ENCODE measurements at places on chromosomes 11 and 22.

- no peak for DNase-seq
Observed at GRCh38 chr22:33272871-33273270, 214.7 kb upstream of the SYN3 start.

DNA sequence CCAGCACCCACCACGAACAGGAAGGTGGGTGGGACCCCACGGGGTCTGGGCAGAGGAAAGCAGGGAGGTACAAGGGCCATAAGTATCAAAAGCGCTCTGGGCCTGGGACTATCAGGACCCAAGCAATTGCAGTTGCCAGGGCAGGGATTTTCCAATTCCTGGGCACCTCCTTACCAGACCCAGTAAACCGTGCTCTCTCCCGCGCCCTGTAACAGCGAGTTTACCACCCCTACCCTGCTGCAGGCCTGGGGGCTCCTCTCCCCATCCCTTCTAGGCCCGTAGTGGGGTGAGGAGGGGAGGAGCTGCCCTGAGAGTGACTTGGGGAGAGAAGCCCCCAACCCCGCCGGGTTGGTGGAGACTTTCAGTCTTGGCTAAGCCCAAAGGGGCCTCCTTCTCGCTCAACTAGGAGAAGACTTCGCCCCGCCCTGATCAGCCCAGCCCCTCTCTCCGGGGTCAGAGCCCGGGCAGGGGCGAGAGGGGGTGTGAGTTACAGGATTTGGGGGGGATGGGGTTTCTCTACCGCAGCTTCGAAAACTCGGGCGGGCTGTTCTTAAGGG is 5.4 kb downstream of the PAX6 start:
- DNase-seq, result no peak

DNA sequence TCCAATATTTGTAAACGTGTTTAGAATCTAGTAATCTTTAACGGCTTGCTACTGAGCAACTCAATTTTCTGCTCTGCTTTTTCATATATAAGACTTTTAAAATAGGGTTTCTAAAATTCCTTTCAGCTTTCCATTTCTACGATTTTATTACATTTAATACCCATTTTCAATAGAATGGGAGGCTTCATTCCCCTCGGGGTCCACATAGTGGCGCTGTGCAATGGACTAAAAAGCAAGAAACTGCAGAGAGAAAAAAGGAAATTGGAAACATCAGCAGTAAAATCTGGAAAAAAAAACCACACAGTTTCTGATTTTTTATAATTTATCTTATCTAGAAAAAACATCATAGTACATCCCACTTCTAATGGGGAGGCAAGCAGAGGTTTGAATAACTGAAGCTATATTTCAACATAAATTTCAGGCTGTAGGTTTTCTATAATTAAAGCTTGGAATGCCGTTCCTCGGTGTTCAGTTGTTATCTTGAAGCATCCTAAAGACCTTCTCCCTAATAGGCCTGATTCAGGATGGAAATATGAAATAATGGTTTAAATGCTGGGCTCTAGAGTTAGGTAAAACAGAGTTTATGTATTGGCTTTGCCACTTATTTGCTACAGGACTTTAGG is 18.7 kb upstream of the JHY start:
- peak; percentile 29 for DNase-seq

- DNase-seq, result no peak
Observed at GRCh38 chr11:76664578-76665061, 5.9 kb downstream of the LRRC32 start.

DNA sequence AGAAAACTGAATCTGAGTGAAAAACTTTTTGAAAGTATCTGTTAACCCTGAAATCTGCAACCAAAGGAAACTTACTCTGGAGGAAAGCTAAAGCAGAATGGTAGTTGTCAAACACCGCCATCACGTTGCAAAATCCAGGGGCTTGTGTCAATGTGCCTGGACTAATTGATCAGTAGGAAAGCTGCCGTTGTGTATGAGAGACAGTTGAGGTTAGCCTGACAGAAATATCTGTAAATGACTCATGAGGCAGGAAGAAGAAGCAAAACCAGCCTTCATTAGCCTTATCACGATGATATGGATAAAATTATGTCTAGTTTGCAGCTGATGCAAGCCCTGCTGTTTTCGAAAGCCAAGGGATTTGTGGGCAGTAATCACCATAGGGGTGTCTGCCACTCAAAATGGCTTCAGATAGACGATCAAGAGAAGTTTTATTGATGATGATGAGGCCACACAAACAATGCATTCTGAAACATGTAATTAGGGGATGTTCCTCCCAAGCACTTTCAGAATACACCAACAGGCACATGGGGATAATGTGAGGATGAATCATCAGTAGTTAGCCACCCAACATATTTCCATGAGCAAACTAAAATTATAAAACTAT is 8.9 kb downstream of the SCGB1A1 start:
- peak; percentile 9 for DNase-seq

- DNase-seq, result no peak
Observed at GRCh38 chr22:30335236-30335635, 8.5 kb upstream of the TBC1D10A start.

DNA sequence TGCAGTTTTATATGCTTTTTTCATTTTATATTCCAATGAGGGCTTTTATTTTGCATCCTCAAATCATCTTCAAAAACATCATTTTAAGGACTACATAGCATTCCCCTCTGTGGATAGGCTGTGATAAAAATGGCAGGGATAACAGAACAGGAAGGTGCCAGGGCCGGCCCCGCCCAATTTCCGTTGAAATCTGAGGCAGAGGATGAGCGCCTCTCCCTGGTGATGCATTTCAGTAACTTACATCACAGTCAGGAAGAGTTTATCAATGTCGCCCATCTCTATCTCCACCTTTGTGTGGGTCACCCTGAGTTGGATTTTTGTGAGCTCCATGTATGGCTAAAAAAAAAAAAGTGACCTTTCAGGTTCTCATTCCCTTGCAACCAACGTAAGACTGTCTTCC is 201.6 kb downstream of the DSCAML1 start:
- no peak for DNase-seq

DNA sequence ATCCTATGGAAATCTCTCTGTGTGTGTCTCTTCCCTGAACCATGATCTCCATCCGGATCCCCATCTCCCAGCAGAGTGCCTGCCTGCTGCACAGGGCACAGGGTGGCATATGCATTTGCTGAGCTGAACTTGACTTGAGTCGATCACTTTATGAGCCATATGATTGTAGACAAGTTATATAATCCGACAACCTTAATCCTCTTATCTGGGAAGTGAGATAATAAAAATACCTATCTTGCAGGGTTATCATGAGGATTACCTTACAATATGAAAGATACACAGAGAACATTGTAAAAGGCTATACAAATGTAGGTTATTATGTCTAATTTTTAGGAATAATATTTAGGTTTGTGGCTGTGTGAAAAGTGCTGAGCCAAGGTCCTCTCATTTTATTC is 124.5 kb downstream of the ST3GAL4 start:
- DNase-seq, result no peak

- no peak for DNase-seq
Observed at GRCh38 chr11:30868626-30869081, 282.5 kb upstream of the MPPED2 start.

- DNase-seq, result no peak
Observed at GRCh38 chr11:123416566-123416965, 13.5 kb upstream of the GRAMD1B start.

DNA sequence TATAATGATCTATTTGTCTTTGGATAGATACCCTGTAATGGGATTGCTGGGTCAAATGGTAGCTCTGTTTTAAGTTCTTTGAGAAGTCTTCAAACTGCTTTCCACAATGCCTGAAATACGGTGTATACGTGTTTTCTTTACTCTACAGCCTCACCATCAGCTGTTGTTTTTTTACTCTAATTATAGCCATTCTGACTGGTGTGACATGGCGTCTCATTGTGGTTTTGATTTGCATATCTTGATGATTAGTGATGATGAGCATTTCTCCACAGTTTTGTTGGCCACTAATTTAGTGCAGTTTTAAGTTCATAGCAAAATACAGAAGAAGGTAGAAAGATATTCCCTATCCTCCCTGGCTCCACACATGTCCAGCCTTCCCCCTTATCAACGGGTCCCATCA is 26.3 kb upstream of the VPREB1 start:
- DNase-seq, result no peak

DNA sequence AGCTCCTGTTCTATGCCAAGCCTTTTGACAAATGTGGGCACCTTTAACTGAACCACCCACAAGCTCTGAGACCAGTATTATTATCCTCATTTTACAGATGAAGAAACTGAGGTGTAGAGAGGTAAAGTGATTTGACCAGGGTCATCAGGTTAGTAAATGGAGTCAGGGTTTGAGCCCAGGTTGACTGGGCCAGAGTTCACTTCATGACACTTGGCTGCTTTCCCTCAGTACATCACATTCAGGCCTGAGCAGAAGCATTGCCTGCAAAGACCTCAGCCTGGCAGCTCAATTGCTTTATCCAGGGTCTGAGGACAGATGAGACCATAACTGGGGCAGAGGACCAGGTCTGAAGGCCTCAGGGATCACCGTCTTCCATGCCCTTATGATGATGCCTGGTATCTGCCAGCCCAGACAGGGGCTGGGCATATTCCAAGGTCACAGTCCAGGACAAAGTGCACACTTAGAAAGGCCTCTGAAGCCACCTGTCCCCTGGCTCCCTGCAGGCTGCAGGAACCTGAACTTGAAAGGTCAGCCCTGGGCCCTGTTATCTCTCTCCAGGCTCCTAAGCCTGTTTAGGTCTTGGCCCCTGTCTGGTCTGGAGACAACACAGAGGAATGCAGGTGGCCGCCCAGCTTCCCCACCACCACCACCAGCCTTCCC is 32.0 kb downstream of the POU2AF3 start:
- no peak for DNase-seq

DNA sequence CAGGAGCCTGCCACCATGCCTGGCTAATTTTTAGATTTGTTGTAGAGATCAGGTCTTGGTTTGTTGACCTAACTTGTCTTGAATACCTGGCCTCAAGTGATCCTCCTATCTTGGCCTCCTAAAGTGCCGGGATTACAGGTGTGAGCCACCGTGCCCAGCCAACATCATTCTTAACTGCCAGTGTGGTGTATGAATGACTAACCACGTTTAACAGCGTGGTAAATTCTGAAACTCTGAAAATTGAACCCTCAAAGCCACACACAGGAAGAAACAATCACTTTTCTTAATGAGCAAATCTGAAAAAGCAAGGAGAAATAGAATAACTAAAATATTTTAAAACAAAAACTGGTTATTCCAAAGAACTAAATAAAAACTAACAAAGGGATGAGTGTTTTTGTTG is 7.4 kb downstream of the TMEM9B start:
- DNase-seq, result no peak

GRCh38 chr11:130426223-130426836 is 2.1 kb downstream of the ADAMTS8 start:
- no peak for DNase-seq

DNA sequence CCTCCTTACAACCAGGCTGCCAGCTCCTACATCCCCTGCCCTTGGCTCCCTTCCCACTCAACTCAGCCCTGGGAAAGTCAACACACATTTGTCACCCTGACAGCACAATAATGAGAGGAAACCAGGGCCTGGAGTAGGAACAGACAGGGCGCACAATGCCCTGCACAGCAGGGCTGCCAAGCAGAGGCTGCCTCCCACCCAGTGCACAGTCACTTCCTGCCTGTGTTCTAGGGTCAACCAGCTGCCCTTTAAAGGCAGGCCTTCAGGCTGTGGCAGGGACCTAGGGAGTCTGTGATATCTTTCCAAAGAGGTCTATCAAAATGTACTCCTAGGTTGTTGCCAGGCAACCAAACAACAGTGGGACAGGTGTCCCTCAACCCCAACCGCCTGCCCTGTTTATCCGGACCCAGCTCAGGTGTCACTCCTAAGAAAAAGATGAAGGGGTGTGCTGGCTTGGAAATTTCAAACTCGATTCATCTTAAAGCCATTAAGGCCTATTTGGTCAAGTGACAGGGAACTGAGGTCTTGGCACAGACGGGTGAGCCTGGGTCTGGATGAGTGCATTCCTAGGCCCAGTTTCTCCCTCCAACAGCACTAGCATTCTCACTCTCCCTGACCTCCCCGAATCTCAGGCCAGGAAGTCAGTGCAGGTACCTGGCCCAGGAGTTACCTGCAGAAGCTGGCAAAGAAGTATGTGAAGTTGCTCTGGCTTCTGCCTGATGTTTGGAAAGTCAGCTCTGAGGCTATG is 110.3 kb upstream of the PITPNB start:
- no peak for DNase-seq

DNA sequence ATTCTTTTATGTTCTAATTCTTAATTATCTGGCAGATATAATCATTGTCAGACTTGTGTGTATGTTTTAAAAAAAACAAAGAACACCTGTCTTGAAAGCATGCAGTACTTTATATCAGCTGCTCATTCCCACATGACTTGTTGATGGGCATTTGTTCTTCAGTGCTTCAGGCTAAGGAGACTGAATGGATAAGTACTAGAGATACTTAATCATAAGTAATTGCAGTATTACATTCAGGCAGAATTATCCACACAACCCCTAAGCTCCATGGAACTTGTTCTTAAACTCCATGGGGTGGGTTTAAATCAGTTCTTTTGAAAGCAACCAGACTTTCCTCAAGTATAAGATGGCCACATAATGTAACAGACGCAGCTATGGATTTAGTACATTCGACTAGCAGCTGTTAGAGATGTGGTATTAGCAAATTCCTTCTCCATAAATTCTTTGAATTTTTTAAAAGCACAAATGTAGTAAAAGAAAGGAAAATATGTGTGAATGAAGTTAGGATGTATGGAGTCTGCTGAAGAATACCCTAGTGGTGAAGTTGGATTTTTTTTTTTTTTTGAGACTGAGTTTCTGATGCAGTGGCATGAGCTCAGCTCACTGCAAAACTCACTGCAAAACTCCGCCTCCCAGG is 3.0 kb downstream of the JAM3 start:
- DNase-seq, result no peak

DNA sequence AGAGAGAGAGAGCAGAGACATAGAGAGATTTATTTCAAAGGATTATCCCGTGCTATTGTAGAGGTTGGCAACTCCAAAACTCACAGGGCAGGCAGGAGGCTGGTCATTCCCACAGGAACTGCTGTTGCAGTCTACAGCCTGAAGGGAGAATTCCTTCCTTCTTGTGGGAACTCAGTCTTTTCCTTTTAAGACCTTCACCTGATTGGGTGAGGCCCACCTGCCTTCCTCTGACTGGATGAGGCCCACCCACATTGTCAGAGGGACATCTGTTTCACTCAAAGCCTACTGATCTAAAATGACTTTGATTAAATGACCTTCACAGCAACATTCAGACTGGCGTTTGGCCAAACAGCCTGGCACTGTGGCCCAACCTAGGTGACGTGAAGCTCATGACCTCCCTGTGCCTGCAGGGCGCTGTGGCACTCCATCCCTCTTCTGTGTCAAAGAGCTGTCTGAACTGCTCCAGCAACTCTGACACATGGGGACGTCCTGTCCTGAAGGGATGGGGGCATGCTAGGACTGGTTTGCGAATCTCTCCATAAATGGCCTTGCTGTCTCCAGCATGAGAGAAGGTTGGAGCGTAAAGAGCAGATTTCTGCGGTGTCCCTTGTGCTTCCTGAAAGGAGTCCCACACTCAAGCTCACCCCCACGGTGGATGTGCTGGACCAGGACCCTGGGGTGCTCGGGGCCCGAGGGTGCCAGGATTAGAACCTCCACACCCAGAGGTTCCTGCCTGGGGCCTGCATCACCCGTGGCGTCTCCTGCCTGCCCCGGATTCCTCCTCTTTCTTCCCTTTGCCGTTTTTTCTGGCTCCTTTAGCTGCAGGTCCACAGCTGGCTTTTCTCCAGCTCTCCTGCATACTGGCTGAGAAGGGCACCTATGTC is 20.7 kb downstream of the KRTAP5-5 start:
- no peak for DNase-seq

All from stimulated activated CD4-positive, alpha-beta T cell treated with anti-CD3 and anti-CD28 coated beads, Interleukin-1b, Interleukin-23, amount 100 ng/mL, for 48 hours (primary cell).